Amygdala (tissue), 56 donors: ENCODE measurements at places on chromosomes 1 and 21.

DNA sequence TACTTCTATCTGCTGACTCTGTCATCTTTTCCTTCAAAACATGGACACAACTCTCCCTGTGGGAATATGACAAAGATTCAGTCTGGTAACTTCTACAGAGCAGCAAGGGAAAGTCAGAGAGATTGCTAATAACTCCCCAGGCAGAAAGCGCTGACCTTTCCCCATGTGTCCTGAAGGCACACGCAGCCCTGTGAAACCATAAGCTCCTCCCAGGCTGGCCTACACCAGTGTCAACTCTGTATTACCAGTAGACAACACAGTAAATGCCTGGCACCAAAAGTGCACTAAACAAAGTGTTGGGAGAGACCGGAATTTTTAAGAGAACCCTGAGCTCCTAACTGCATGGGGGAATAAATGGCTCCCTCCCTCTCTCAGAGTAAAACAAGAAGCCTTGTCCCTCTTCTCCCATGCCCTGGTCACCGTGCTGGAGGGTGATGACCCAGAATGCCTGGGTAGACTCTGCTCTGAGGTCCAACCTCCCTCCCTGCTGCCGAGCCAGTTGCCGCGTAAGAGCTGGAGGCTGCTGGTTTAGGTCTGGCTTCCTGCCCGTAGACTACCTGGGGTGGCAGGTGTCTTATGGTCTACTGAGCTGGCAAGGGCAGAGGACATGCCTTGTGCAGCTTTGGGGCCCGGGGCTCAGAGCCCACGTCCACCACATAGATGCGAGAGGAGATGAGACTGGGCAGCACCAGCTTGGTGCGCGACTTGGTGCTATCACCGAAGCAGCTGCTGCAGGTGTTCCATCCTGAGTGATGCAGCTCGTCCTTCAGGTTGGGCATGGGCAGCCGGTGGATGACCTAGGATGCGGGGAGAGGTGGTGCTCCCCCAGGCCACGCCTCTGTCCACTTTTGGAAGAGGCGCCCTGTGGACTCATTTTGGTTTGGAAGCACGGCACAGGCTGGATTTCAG is 3.9 kb downstream of the SELENBP1 start:
- no peak for DNase-seq

GRCh38 chr21:33234635-33235520 is 5.1 kb downstream of the IFNAR2 start:
- DNase-seq, result no peak

- no peak for DNase-seq
Observed at GRCh38 chr1:8374356-8374755, 56.4 kb downstream of the SLC45A1 start.

- no peak for DNase-seq
Observed at GRCh38 chr21:41011951-41012366, 156.0 kb upstream of the BACE2 start.

DNA sequence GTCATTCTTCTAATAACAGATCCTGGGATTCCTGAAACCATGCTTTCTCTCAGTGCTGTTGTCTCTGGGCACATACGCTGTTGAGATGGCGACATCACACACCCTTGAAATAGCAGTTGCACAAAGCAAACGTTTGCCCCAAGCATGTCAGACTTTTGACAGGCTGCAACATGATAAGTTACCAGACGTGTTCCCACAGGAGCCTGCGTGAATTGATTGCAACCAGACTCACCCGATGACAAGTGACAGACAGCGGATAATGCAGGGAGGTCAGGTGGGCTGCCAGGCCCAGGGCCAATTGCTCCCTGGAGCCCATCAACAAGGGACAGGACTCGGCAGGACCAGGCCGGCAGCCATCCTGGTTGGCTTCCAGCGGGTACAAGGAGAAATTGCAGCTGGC is 310.9 kb downstream of the SIPA1L2 start:
- no peak for DNase-seq

- DNase-seq, result no peak
Observed at GRCh38 chr1:222251847-222252246, 296.1 kb downstream of the HHIPL2 start.

GRCh38 chr1:73029571-73029970 is 747.2 kb upstream of the NEGR1 start:
- no peak for DNase-seq

GRCh38 chr1:103362348-103363007 is 163.0 kb upstream of the RNPC3 start:
- no peak for DNase-seq

- no peak for DNase-seq
Observed at GRCh38 chr1:245036102-245036501, 118.7 kb upstream of the KIF26B start.

DNA sequence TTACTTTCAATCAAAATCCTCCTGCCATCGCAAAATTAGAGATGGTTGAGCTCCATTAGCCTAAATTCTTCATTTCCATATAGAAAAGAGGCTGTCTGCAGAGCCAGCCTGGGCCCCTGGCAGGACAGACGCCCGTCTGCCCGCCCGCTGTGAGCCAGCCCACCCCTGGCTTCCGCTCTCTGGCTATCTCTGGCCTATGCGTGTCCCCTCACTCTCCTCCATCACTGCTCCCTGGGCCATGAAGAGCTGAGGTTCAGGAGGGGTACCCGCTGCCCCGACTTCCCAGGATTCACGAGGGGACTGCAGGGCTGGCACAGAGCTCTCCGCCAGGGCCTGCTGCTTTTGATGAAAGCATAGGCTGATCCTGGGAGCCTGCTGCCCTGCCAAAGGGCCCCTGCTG is 117.6 kb downstream of the CASZ1 start:
- DNase-seq, result no peak

- DNase-seq, result no peak
Observed at GRCh38 chr1:26544126-26544525, 14.6 kb downstream of the RPS6KA1 start.

- DNase-seq, result no peak
Observed at GRCh38 chr1:11847667-11848372, at the start of gene NPPA. Gene NPPA (minus strand): TSS chr1:11847783. CDS start chr1:11847684, 99 bp downstream.

- DNase-seq, result no peak
Observed at GRCh38 chr1:232303222-232303620, 326.7 kb downstream of the SIPA1L2 start.

DNA sequence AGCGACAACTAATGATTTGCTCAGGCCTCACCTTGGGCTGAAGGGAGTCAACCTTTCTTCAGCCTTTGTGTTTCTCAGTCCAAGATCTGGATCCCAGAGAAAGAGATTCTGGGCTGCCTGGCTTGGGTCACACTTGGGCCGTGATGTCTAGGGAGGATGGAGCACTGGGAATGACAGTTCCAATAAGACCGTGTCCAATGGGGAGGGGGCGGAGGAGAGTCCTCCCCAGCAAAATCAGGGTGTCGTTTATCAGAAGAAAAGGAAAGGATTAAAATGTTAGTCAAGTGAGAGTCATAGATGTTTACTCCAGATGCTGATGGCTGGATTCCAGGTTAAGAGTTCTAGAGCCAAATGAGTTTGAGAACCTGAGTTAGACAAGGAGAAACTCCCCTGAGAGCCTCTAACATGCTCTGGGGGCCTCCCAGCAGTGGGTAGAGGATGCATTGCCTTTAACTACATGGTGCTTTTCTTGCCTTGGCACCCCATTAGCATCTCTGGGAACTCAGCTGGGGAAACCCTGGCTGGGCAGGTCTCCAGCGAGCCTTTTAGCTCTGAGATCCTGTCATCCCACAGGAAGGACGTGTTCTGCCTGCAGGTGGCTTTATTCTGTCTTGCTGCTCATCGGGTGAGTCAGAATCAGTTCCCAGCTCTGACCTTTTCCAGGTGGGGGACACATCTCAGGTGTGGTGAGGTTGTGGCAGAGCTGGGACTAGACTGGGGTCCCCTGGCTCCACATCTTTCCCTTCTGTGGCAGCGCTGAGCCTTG is 22.2 kb downstream of the NIPAL3 start:
- DNase-seq, result no peak

DNA sequence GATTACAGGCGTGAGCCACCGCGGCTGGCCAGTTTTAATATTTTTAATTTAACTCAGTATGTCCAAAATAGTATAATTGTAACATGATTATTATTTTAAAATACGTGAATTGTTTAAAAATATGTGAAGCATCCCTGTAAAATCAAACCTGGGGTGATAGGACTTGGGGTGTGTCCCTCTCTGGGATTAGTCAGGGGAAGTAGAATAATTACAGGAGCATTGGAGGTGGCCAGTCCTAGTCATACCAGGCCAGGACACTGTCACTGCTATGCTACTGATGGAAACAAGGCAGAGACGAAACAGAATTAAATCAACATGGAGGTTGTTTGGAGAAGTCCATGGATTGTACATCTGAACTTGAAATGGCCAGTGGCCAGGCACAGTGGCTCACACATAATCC is 16.8 kb downstream of the SZRD1 start:
- DNase-seq, result no peak

GRCh38 chr1:109256971-109257681 is 7.8 kb downstream of the CELSR2 start:
- DNase-seq, result no peak

GRCh38 chr21:29359718-29360117 is 61.0 kb downstream of the BACH1 start:
- DNase-seq, result no peak

- no peak for DNase-seq
Observed at GRCh38 chr1:232966663-232967062, 16.3 kb downstream of the NTPCR start.

DNA sequence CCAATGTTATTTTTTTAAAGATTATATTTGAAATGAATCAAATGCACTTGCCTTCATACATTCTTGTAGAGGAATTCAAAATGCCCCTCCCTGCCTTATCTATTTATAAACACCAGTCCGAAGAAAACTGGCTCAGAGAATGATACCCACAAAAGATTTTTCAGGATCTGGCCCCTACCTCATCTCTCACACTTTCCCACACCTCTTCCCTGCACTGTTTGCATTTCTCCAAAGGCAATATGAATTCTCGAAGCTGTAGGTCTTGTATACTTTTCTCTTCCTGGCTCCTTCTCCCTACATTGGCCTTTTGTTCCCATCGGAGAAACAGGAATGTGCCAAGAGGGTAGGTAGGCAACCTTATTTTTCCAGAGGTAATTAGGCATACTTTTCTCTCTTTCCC is 12.0 kb upstream of the CCDC190 start:
- DNase-seq, result no peak

GRCh38 chr1:53288790-53289429 is 39.0 kb downstream of the LRP8 start:
- no peak for DNase-seq

- no peak for DNase-seq
Observed at GRCh38 chr1:181674617-181675016, 191.3 kb downstream of the CACNA1E start.

GRCh38 chr1:229495782-229496181 is 12.4 kb downstream of the NUP133 start:
- DNase-seq, result no peak

GRCh38 chr1:29875557-29876028 is 639.3 kb downstream of the PTPRU start:
- no peak for DNase-seq

- DNase-seq, result no peak
Observed at GRCh38 chr1:239814306-239814881, 277.3 kb upstream of the FMN2 start.

GRCh38 chr1:91655912-91656449 is 155.3 kb downstream of the CDC7 start:
- DNase-seq, result no peak

DNA sequence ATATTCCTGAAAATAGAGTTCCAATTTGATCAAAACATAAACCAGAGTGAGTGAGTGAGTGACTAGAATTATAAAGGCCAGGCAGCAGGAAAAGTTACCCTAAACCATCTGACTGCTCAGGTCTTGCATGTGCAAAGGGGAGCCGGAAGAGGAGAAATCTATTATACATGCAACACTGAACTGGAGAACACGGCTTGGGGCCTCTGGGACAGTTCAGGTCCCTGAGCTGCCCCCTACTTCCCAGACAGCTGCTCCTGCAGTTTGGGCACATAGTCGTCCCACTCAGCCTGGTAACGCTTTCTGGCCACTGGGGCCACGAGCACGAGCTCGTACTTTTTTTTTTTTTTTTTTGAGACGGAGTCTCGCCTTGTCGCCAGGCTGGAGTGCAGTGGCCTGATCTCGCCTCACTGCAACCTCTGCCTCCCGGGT is 40.1 kb downstream of the PTPRC start:
- DNase-seq, result no peak

GRCh38 chr1:182833271-182833670 is 5.9 kb upstream of the DHX9 start:
- DNase-seq, result no peak

DNA sequence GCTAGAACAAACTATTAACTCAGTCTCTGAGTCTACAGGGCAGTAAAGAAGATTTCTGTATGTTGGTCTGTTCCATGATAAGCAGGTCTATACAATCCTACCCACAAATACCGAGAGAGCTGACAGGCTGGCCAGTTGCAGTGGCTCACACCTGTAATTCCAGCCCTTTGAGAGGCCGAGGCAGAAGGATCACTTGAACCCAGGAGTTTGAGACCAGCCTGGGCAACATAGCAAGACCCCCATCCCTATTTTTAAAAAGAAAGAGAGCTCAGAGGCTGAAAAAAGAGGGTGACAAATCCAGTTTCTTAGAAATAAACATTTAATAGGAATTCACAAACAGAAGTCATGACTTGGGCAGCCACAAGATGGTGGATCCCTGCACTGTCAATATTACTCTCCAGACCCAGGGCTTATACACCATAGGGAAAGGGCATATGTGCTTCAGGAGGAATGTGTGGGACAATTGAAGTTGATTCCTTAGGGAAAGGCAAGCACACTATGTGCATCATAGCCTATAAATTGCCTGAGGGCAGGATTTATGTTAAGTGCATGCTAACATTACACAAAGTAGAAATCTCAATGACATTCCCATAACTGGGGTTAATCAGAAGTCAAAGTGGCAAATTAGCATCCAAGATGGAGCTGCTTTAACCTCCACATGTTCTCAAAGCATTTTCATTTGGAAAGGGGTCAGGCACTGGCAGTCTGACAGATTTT is 66.8 kb downstream of the SLC16A1 start:
- no peak for DNase-seq

DNA sequence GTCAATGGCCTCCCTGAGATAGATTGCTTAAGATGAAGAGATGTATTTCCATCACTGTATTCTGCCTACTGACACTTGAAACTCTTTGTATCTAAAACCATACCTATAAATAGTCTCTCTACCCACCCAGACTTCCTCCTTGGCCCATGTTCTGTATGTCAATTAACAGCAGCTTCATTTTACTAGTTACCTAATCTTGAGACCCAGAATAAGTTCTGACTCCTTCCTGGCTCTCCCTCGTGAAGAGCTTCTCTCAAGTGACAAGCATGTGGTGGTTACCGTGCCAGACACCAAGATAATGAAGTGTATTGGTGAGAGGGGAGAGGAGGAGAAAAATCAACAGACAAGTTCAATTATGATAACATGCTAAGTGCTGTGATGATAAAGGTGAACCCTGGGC is 128.8 kb upstream of the RAVER2 start:
- DNase-seq, result no peak
